HFF-Myc (cell line): ENCODE measurements at places on chromosomes 16 and 17.

DNA sequence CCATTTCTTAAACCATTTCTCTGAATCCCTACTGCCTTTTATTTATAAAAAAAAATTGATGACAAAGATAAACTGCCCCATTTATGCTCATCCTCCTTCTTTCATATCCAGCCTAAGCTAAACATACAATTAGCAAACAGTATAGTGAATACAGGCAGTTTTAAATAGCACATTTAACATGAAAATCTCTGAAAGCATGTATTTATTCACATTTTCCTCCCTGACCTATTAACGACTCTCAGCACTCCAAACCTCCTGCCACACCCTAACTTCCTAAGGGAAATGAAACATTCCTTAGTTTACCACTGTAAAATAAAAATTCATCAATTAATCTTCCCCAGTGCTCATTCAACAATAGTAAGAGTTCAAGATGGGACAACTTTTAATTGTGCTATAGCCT lies 56.9 kb downstream of the TRIM37 start:
- no peak for DNase-seq

- DNase-seq: no peak
These were observed 89.0 kb upstream of the DNAH17 start for GRCh38 chr17:78665952-78666920.

- no peak for DNase-seq
These were observed 60.1 kb downstream of the ARSG start for GRCh38 chr17:68351395-68351794.

GRCh38 chr17:39165178-39165840 lies 652 bp downstream of the ARL5C start:
- no peak for DNase-seq

DNA sequence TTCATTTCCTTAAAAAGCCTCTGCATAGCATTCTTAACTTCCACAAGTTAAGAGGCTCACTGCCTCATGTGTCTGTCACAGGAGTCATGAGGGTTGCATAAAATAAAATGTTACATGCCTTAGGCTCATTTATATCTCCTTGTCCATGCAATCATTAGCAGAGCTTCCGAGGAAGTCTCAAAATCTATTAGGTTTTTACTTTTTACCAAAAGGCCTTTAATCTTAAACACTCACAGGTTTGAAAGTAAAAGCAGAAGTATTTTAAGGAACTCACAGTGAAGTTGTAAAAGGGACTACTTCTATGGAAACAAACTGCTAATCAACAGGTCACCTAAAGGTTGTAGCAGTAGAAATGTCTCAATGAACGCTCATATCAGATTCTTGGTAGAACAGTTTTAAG lies 5.2 kb upstream of the ATP6V0A1 start:
- no peak for DNase-seq

DNA sequence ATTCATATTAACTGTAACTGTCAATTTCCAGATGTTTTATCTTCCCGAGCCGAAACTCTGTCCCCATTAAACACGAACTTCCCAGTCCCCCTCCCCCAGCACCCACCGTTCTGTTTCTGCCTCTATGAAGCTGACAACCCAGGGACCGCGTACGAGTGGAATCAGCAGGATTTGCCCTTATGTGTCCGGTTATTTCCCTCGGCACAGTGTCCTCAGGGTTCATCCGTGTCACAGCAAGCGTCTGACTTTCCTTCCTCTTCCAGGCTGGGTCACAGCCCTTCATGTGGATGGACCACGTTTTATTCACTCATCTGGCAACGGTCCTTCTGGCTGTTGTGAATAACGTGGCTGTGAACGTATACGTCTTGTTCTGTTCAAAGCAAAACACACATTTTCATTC lies 31.3 kb downstream of the METRNL start:
- DNase-seq: peak; percentile 5

DNA sequence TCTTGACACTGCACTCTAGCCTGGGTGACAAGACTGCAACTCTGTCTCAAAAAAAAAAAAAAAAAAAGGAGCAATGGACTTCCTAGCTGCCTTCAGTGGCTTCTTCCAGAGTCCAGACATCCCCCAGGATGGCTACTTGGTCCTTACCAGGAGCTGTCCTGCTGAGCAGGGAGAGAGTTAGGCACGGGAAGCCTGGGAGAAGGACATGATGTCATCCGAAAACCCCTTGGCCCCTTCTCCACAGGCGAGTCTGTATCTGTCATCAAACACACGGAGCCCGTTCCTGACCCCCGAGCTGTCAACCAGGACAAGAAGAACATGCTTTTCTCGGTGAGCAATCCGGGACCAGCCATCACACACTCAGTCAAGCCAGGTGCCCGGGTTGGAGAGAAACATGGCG lies 8.7 kb downstream of the ATP2A1 start:
- DNase-seq: no peak

- DNase-seq: no peak
These were observed 4.9 kb downstream of the RARA start for GRCh38 chr17:40313668-40314583.

DNA sequence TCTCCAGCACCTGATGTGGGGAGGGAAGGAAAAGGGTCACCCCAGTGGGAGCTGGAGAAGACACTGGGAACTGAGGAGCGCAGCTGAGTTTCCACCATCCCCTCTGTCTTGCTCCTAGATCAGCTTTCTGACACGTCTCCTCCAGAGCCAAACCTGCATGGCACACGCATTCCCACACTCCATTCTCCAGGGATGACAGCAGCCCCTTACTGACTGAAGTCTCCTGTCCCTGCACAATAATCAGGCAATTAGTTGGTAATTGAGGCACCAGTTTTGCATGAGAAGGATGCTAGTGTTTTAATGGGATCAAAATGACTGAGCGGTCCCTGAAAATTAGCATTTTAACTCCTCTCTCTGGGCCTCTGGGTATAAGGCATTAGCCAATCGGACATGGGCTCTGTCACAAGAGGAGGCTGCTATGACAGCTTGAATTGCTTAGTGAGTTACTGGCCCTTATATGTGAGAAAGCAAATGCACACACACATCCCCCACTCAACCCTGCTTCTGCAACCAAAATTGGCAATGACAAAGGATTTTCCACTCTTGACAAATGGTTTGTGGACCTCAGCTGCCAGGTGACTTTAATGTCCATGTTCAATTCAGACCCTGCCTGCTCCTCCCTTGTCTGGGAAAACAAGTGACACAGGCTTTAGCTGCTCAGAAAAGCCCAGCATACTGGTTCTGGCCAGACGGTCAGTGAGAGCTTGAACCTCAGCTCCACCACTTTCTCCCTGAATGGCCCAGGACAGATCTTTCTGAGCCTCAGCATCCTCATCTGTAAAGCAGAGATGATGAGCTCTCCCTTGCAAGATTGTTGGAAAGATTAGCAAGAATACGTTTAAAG lies 57.2 kb upstream of the SREBF1 start:
- no peak for DNase-seq

- no peak for DNase-seq
These were observed 25.5 kb upstream of the CIITA start for GRCh38 chr16:10851512-10851911.

DNA sequence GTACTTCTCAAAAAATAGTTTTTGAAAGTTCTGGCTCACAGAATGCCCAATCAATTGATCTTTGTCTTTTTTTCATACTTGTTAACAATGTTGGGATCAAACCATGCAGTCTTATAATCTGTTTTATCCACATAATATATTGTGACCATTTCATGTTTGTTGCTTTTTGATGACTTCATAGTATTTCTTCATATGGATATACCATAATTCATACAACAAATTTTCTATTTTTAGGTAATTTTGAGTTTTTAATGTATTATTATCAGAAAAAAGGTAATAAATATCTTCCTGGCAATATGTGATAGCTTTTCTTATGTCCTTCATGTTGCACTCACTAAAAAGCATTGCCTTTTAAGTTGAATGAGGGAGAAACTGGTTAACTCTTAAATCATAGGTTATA lies 44.8 kb downstream of the TBC1D26 start:
- no peak for DNase-seq

- no peak for DNase-seq
These were observed 1.4 kb downstream of the BBS2 start for GRCh38 chr16:56518425-56518824.

GRCh38 chr16:66273053-66273452 lies 93.4 kb upstream of the CDH5 start:
- no peak for DNase-seq

DNA sequence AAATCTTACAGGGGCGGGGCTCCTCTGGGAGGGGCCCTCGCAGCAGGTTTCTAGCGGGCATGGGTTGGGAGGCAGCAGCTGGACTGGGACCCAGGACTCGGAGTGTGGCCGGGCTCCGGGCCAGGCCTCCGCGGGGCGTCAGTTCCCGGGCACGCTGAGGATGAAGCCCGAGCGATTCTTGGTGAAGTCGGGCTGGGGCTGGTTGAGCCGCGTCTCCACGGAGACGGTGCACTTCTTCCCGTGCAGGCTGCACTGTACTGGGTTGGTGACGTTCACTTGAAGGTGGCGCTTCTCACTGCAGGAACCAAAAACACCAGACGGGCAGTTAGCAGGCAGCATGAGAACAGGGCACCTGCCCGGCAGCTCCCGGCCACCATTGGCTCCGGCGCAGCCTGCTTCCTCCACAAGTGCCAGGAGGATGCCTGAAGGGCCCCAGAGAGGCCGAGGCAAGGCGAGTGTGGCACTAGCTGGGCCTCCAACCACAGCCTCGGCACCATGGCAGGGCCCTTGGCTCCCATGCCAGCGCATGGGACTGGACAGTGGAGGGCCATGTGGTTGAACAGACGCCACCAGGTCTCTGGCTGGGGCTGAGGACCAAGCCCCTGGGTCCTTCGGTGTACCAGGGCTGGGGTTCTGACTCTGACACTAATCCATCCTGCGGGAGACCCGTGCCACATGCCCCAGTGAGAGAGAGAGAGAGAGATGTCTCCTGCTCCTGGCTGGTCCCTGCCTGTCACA lies 8.0 kb downstream of the CDK5R1 start:
- no peak for DNase-seq

DNA sequence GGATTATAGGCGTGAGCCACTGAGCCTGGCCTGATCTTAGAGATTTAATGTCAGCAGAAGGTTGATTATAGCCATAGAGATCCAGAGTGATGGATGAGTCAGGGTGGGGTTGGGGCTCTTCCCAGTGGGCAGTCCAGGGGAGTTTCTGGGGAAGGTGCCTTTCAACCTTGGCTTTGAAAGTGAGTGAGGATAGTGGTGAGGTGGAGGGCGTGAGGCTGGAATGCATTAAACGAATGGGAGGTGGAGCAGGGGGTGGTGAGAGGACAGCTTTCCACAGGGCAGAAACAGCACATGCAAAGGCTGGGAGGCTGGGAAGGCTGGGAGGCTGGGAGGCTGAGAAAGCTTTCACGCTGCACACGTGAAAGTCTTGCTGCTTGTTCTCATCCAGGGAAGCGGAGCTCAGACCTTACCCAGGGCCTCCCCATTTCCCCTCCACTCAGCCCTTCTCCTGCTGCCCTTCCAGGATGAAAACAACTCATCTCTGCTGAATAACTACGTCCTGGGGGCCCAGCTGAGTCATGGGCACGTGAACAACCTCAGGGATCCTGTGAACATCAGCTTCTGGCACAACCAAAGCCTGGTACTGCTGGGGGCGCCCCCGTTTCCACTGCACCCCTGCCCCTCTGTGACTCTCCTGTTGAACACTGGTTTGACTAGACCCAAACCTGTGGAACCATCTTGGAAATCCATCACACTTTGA lies 22.3 kb downstream of the ADGRG5 start:
- no peak for DNase-seq

DNA sequence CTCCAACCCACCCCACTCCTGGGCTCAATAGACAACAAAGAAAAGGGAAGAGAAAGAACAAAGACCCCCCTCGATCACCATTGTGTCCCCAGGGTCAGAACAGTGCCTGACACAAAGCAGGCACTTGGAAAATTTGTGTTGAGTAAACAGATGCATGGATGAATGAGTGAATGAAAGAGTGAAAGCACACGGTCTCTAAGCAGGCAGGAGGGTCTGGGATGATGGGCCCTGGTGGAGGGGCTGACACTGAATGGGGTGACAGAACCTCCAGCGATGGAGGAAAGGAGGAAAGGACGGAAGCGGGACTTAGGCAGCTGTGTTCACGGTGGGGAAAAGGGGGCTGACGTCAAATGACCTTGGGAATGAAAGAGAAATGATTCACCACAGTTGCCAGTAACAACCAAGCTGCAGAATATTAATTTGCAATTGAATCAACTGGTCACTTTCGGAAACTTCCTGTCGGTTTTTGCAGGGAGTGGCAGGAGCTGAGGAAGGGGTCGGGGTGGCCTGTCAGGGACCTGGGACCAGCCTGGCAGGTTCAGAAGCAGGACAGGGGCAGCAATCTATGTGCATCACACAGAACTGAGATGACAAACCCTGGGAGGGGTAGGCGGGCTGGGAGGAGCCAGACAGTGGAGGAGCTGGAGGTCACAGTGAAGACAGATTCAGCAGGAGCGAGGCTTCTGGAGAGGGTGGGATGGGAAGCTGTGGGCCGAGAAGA lies 6.7 kb upstream of the GAST start:
- DNase-seq: no peak

- no peak for DNase-seq
These were observed 45.1 kb upstream of the MLYCD start for GRCh38 chr16:83853834-83854233.

- no peak for DNase-seq
These were observed 76.9 kb upstream of the PSMD7 start for GRCh38 chr16:74219706-74220105.

DNA sequence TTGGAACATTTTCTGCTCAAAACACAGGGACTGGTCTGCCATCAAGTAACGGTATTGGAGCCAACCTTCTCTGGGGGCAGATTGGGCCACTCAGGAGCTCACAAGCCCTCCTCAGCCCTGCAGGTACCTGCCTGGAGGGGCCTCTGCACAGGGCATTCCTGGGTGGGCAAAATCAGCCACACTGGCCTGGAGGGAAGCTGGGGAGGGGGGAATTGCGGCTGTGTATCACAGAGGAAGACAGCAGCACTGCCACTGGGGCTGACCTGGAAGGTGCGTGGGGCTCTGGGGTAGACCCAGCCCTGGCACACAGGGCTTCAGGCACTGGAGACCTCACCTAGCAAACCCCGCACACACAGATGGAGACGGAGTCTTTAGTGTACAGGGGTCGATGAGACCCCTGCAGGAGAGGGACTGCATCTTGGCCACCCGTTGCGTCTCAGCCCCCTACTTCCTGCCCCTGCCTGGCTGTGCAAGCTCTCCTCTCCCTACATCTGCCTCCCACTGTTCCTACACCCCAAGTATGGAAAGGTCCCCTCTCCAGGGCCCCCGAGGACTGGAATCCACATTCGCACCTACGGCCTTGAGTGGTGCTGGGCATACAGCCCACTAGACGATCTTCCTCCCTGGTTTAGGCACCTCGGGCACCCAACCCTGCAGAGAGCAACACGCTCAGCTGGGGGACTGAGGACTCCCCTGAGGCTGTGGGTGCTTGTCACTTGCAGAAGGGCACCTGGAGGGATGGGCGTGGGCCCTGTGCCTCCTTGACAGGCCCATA lies 7.1 kb upstream of the SRRM2 start:
- DNase-seq: no peak

- no peak for DNase-seq
These were observed 89.4 kb upstream of the CBX4 start for GRCh38 chr17:79928502-79929256.
